ENCODE measurements at places on chromosomes 2 and 18.

- no peak for DNase-seq
These were observed 207.8 kb downstream of the ACKR3 start for GRCh38 chr2:236777408-236777807.

GRCh38 chr18:30280861-30281470 is 761.6 kb downstream of the DSC3 start:
- DNase-seq = no peak

GRCh38 chr18:48621240-48621639 is 82.4 kb downstream of the CTIF start:
- peak; percentile 81 for DNase-seq

DNA sequence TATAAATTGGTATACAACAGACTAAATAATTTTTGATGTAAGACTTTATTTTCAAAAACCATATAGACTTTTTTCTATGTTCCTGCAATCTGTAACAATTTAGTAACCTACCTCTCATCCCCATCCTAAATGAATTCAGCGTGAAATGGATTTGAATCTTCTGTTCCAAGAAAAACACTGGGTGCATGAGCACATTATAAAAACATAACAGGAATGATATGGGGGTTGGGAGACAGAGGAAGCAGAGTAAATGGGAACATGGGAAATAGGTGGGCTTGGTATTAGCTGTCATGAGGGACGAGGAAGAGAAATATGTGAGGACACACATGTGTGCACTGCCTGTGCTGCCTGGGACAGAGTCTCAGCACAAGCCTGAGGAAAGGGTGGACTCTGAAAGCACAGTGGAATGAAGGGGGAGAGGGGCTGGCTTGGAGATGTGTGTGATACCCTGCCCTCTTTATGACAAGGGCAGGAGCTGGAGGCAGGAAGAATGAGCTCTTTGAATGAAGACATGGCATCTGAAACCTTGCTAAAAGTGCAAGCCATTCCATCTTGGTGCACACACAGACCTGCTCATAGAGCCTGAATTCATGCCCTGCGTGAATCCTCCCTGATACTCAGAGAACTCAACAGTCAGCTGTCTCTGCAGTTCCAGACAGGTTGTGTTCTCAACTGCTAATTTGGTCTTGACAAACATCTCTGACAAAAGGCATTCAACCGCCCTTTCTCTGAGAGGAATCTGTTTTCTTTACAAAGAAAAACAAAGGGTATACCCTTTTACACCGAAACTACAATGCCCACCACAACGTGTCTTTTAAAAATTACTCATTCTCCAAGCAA is 66.6 kb downstream of the EPB41L3 start:
- DNase-seq = no peak

DNA sequence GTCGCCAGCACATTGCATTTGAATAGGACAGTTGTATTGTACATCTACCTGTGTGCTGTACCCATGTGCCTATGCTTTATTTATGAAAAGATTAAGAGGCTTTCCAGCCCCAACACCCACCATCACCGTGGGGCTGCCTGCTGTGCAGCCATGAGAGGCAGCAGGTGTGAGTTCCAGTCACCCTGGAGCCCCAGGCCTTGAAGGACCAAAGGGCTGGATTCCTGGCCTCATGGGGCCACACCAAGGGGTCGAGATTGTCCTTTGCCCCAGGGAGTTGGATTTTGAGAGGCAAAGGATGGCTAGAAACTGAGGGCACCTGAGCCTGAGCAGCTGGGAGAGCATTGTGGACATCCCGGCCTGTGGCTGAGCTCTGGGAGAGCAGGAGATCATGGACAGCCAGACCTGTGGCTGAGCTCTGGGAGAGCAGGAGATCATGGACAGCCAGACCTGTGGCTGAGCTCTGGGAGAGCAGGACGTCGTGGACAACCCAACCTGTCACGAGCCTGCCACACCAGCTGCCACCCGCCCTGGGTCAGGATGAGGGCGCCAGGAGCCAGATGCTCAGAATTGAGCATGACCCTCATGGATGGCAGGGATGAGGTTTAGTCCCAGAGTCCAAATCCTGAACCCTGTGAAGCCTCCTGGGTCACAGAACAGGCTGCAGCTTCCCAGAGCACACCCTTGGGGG is 182.5 kb upstream of the RAB6C start:
- no peak for DNase-seq

DNA sequence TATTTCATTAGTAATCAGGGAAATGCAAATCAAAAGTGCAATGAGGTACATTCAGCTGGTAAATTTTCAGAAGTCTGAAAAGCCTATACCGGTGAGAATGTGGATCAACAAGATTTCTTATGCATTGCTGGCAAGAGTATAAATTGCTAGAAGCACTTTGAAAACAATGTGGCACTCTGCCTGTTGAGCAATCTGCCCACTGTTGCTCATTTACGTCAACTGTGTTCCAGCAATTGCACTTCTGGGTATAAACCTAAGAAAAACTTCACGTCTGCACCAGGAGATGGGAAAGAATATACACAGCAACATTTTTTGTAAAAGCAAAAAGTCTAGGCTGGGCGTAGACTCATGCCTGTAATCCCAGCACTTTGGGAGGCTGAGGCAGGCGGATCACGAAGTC is 40.8 kb downstream of the MTERF4 start:
- no peak for DNase-seq

DNA sequence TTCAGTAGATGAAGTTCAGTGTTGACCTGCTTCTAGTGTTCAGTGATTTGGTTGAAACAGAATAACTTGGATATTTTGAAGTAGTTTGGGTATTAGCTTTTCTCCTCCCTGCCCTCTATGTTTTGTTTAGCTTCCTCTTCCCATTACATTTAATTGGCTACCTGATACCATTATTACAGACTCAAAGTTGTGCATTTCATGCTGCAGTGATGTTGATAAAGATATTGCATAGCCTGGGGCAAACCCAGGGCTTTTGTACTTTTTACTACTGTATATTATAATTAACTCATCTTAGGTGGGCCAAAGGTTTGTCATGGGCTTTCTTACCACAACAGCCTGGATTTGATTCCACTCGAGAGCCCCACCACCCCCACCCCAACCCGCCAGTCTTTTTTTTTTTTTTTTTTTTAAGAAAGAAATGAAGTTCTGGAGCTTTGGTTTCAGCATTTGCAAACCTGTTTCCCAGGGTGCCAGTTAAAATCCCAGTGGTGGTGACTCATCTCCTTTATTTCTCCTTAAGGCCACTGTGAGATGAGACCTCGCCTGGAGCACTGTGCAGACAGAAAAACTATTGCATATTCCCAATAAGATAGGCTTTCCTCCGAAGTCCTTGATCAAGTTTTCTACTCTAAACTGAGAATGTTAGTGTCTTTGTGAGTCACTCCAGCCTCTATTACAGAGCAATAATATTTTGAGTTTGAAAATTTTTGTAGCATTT is 393.7 kb upstream of the FANCL start:
- DNase-seq = peak; percentile 66

DNA sequence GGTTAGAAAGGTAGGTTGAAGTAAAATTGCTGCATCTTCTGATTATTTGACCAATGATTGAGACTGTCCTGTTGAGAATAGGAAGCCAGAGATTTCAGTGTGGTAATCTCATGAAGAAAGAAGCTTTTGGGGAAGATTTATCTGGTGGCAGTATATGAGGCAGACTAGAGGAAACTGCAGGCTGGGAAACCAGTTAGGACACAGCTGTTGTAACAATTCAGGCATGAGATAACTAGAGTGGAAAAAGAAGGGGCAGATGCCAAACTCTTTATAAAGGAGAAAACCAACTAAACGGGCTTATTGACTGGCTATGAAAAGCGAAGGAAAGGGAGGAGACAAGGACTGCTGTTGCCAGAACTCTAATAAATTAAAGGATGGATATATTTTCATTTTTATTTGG is 155.6 kb downstream of the TTC27 start:
- no peak for DNase-seq

- DNase-seq = no peak
These were observed 1147.1 kb downstream of the CNTNAP5 start for GRCh38 chr2:125172181-125172580.

DNA sequence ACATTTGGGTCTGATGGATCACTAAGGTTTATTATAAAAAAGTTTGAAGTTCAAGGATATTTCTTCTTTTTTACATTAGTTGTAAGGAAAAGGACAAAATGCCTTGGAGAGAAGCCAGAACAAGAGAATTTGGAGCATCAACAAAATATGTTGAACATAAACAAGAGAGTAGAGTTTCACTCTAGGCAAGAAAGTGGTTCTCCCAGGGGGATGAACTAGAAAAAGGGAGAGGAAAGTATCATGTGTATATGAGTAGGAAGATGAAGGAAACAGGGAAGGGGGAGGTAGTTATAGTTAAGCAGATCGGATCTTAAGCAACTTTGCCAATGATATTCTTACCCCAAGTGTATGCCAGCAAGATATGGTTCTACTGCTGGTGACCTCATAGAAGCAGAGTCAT is 63.8 kb upstream of the GALNT3 start:
- DNase-seq = no peak

GRCh38 chr18:28771849-28772248 is 594.9 kb upstream of the CDH2 start:
- no peak for DNase-seq
